ENCODE measurements at places on chromosomes 12 and 14.

- no peak for DNase-seq
Observed at GRCh38 chr12:102722147-102722546, 194.9 kb downstream of the PAH start.

DNA sequence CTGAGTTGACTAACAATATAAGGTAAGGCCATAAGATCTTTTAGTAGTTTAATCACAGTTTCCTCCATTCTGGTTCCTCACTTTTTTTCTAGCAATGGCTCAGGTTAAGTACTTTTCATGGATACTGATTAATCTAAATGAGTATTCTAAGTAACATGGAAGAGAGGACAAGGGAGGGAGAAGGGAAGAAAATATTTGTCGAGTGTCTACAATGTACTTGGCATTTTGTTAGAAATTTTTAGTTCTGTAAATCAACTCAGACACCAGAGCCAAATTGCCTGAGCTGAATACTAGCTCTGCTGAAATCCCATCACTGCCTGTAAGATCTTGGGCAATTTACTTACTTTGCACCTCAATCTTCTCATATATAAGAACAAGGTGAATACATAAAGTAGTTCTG lies 20.2 kb downstream of the RERG start:
- no peak for DNase-seq

GRCh38 chr12:45051572-45052125 lies 750 bp upstream of the DBX2 start:
- no peak for DNase-seq

- DNase-seq: no peak
Observed at GRCh38 chr12:41151793-41152192, 36.3 kb upstream of the PDZRN4 start.

GRCh38 chr14:104876251-104876699 lies 11.2 kb downstream of the CEP170B start:
- peak; percentile 8 for DNase-seq

GRCh38 chr12:108730365-108731104 lies 783 bp downstream of the CORO1C start:
- DNase-seq: peak; percentile 47

- DNase-seq: no peak
Observed at GRCh38 chr12:34298971-34299801, 276.9 kb downstream of the ALG10 start.

- DNase-seq: no peak
Observed at GRCh38 chr14:34837801-34838322, 37.3 kb downstream of the BAZ1A start.

- no peak for DNase-seq
Observed at GRCh38 chr12:4939418-4940023, 29.8 kb downstream of the KCNA1 start.

- no peak for DNase-seq
Observed at GRCh38 chr14:83972631-83973030, 1557.3 kb upstream of the FLRT2 start.

- peak; percentile 61 for DNase-seq
Observed at GRCh38 chr12:111598637-111599452, at the start of gene ATXN2. Gene ATXN2 (minus strand): TSS chr12:111599315. CDS start chr12:111599034, 281 bp downstream.

DNA sequence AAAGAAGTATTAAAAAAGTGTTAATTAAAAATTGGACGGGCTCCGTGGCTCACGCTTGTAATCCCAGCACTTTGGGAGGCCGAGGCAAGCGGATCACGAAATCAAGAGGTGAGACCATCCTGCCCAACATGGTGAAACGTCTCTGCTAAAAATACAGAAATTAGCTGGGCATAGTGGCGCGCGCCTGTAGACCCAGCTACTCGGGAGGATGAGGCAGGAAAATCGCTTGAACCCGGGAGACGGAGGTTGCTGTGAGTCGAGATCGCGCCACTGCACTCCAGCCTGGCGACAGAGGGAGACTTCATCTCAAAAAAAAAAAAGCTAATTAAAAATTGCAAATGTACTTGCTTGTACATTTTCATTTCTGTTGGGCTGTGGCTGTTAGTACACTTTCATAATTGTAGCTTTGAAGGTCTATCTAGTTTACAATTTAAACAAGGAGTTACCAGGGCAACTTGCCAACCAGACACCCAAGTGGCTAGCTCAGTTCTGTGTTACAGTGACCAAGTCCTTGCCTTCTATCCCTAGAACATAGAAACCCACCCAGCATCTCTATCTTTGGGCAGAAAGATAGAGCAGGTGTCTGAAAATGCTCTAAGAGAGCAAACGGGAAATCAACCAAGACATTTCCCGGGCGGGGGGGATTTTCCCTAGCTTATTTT lies 1.2 kb downstream of the COA8 start:
- no peak for DNase-seq

DNA sequence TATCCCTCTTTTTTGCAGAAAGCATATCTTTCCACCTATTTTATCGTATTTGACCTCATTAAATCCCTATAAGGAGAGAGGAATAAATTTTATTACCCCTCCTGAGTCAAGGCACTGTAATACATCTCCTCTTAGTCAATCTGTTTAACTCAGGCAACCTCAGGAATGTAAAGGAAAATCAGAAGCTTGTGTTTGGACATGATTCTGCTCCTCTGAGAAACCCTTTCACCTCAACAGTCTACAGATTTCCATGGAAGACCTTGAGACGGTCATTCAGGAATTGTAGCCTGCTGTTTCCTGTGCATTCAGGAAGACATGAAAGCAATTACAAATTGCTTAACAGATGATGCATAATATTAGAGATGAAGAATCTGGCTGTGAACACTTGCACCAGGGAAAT lies 360.8 kb downstream of the PAWR start:
- DNase-seq: no peak

DNA sequence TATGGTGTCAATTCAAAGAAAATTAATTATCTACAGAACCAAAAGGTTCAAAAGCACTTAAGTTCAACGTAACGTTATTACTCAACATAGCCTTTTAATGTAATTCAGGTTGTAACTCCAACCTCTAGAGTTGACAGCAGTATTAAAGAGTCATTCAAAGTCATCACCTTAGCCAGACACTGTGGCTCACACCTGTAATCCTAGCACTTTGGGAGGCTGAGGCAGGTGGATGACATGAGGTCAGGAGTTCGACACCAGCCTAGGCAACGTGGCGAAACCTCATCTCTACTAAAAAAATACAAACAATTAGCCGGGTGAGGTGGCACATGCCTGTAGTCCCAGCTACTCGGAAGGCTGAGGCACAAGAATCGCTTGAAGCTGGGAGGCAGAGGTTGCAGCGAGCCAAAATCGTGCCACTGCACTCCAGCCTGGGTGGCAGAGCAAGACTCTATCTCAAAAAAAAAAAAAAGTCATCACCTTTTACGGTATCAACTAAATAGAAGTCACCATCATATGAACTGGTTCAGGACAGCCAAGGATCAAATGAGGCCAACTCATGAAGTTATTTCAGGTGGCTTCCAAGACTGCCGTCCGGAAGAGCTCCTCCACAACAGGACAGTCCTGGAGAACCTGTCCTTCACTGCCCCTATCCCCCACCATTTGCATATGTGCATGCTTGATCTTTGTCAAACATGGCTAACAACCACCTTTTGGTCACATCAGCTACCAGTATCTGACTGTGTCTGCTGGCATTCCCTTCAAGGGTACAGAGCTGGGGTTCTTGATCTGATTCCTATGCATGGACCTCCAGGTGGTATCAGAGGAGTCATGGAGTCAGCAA lies 4.2 kb downstream of the PPTC7 start:
- DNase-seq: no peak

DNA sequence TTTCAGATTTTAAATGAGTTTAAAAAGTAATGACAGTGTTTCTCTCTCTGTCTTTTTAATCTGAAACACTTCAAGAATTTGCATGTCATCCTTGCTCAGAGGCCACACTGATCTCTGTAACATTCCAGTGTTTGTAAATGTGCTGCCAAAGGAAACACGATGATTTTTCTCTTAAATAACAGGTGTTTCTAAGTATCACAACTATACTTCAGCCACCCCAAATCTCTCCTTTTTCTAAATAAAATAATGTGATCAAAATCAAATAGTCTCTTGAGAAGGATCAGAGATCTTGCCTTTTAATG lies 3.3 kb upstream of the GALC start:
- DNase-seq: no peak

DNA sequence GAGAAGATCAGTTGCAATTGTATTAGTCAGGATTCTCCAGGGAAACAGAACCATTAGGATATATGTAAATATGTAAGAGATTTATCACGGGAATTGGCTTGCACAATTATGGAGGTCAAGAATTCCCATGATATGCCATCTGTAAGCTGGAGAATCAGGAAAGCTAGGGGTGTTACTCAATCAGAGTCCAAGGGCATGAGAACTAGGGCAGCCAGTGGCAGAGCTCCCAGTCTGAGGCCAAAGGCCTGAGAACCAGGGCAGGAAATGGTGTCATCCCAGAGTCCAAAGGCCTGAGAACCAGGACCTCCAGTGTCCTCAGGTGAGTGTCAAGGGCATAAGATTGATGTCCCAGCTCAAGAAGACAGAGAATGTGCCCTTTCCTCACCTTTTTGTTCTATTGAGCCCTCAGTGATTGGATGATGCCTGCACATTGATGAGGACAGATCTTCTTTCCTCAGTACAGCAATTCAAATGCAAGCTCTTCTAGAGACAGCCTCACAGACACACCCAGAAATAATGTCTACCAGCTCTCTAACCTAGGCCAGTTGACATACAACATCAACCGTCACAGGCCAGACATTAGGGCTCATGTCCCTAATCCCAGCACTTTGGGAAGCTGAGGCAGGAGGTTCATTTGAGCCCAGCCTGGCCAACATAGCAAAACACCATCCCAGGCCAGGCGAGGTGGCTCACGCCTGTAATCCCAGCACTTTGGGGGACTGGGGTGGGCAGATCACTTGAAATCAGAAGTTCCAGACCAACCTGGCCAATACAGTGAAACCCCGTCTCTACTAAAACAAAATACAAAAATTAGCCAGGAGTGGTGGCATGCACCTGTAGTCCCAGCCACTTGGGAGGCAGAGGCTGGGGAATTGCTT lies 34.9 kb upstream of the ZNF740 start:
- DNase-seq: no peak

GRCh38 chr12:4133636-4134447 lies 139.7 kb upstream of the CCND2 start:
- DNase-seq: no peak

GRCh38 chr14:104800015-104800770 lies 708 bp upstream of the ZBTB42 start:
- peak; percentile 69 for DNase-seq

DNA sequence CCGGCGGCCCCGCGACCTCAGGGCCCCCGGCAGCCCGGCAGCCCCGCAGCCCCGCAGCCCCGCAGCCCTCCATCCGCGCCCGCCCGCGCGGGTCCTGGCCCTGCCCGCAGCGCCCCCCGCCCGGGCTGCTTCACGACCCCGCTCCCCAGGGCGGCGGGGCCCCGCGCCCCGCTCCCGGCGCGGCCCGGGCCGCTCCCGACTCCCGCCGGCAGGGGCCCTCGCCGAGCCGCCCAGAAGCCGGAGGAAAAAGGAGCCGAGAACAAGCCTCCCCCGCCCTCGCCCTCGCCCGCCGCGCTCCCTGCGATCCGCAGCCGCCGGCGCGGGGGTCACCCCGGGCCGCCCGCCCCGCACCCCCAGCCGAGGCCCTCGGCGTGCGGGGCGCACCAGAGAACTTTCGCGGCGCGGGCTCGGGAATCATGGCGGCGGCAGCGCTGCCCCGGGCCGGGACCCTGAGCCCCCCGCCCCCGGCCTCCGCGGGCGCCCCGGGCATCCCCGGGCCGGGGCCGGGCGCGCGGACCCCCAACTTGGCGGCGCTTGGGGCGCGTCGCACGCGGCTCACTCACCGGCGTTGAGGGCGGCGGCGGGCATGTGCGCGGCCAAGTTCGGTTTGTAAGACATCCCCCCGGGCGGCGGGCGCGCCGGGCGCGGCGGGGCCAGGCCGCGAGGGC lies 521 bp downstream of the CDK2AP1 start:
- DNase-seq: peak; percentile 62

- no peak for DNase-seq
Observed at GRCh38 chr12:105109465-105110212, 2.1 kb downstream of the WASHC4 start.

DNA sequence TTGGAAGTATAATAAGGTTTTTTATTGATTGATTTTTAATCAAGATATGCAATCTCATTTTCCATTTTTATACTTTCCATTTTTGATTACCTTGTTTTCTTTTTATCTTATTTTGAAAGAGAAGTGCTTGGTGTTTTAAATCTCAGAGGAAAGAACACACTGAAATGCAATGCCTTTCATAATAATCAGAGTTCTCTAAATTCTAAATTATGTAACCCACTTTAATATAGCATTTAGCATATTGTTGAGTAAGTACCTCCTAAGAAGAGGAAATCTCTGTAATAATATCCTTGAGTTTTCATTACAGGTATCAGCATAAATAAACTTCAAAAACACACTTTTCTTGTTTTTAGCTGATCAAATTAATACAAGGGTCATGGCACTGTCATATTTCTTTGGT lies 96.9 kb downstream of the GTF2A1 start:
- no peak for DNase-seq

GRCh38 chr14:61705017-61705416 lies 9.7 kb downstream of the HIF1A start:
- no peak for DNase-seq

- no peak for DNase-seq
Observed at GRCh38 chr12:75471902-75472890, 8.4 kb upstream of the GLIPR1 start.

GRCh38 chr14:60485598-60486251 lies at the start of gene C14orf39:
Gene C14orf39 (minus strand): TSS chr14:60486063. CDS start chr14:60485078, 985 bp downstream.
- DNase-seq: no peak

GRCh38 chr12:117857632-117858612 lies 110.9 kb downstream of the KSR2 start:
- DNase-seq: peak; percentile 70

DNA sequence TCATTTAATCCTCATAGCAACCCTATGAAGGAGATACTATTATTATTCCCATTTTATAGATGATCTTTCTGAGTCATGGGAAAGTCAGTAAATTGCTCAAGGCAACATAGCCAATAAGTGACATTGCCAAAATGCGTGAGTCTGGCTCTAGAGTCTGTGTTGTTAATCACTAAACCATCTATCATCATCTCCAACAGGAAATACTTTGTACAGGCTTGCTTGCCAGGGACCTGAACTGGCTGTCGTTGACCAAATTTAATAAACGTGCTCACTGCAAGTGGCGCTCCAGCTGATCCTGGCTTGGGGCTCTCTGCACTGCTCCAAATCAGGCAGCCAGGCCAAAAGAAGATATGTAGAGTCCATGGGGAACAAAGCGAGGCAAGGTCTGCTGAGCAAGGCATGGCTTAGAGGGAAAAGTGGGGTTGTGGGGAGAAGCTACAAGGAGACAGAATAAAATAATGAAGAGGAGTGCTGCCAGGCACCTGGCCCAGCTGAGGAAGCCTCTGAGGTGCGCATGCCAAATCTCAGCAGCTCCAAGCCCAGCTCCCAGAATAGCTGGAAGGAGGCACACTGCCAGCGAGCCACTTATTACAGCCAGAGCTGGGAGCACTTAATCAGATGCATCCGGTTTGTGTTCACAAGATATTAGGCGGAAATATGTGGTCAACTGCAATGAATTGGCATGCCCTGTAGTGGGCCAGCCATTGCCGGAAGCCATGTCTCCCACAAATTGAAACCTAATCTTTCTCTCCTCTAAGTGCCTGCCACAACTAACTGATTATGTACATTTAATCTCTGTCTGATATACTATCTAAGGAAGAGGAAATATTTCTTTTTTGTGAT lies 43.3 kb upstream of the PTPRO start:
- no peak for DNase-seq

- DNase-seq: no peak
Observed at GRCh38 chr14:76509311-76509710, 133.4 kb downstream of the ESRRB start.

GRCh38 chr12:112564160-112564784 lies 145.5 kb downstream of the PTPN11 start:
- no peak for DNase-seq

Data from stimulated activated CD4-positive, alpha-beta T cell treated with anti-CD3 and anti-CD28 coated beads, Interleukin-12 subunit alpha, Interleukin-12 subunit beta, amount 100 ng/mL, for 48 hours (primary cell).